GM19239 (cell line): ENCODE measurements at places on chromosomes 16 and 17.
A peak's percentile ranks its signal among the peaks of the same experiment; 100 is the strongest.

DNA sequence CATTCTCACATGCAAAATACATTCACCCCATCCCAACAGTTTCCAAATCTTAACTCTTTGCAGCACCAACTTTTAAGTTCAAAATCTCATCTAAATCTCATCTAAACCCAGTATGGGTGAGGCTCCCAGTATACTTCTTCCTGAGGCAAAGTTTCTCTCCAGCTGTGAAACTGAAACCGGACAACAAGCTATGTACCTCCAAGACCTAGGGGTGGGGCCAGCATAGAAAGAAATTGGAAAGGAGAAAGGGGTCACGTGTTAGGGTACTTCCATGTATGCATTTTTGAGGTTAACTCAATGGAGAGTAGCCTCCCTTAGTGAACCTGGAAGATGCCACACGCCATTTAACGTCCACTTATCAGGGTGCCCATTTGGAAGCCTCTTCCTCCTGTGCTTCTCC lies 23.9 kb upstream of the LRRC75A start:
- DNase-seq: no peak

DNA sequence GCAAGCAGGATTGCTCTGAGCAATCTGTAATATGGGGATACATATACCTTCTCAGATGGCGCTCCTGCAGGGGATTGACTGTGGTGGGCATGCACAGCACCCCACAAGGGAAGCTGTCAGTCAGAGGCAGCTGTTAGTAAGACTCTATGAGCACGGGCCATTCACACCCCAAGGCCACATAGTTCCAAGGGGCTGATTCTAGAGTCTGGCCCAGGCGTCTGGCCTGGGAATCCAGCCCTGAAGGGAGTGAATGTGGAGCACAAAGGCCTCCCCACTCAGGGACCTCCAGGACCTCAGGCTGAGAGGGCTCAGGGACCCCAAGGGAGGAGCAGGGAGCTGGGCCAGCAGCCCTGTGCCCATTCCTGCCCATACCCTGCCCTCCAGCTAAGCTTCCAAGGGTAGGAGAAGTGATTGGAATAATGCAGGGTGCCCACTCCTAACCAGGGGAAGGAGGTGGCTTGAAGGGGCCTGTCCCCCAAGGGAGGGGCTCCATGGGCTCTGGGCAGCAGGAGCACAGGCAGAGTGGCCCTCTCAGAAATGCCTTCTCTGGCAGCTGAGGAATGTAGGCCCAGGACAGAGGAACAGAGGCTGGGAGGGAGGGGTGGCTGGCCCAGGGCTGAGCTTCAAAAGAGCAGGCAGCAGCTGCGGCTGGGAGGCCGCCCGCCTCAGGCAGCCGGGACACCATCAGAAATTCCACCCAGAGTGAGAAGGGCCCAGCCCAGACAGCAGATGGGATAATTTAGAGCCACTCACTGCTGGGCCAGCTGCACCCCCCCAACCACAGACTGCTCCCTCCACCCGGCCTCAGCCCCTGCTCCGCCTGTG lies 48.9 kb upstream of the MRPS23 start:
- no peak for DNase-seq

DNA sequence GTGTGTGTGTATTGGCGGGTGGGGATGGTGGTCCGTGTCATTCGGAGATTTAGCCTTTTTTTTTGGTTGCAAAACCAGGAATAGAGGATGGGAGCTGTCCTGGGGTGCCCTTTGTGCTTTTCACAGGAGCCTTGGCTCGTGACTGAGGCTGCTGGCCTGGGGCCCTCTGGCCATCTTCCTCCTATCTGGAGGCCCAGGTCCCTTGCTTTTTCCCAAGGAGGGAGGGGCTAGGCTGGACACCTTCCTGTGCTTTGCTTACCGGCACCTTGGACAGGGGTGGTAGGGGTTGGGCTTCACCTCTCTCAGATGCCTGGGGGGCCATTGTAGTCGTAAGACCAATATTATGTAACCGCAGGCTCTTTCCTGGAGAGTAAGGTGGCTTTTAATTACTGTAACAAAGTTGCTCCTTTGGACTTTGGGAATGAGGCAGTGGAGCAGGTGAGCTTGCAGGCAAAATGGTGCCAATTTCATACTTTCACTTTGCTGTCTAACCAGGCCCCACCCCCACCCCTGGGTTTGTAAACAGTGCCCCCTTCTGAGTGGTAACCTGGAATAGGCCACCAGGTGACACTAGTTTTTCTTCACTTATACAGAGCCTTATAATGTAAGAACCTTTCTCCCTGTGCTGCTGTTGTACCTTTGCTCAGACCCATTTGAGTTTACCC lies 1.2 kb downstream of the DYNLL2 start:
- peak; percentile 63 for DNase-seq

GRCh38 chr17:41111151-41111885 lies 6.1 kb downstream of the KRTAP4-9 start:
- DNase-seq: no peak

DNA sequence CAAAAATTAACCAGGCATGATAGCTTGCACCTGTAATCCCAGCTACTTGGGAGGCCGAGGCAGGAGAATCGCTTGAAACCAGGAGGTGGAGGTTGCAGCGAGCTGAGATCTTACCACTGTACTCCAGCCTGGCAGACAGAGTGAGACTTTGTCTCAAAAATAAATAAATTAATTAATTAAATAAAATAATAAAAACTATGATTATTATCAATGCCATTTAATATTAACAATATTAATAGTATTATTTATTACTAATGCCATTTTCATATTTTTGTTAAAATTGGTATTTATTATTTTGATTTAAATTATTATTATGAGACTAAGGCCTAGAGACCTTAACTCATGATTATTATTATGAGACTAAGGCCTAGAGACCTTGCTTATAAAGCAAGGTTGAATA lies 121.2 kb downstream of the CDH11 start:
- no peak for DNase-seq

GRCh38 chr16:54568906-54569807 lies 282.6 kb upstream of the IRX3 start:
- DNase-seq: no peak

GRCh38 chr16:28495795-28496749 lies 1.6 kb downstream of the APOBR start:
- no peak for DNase-seq

DNA sequence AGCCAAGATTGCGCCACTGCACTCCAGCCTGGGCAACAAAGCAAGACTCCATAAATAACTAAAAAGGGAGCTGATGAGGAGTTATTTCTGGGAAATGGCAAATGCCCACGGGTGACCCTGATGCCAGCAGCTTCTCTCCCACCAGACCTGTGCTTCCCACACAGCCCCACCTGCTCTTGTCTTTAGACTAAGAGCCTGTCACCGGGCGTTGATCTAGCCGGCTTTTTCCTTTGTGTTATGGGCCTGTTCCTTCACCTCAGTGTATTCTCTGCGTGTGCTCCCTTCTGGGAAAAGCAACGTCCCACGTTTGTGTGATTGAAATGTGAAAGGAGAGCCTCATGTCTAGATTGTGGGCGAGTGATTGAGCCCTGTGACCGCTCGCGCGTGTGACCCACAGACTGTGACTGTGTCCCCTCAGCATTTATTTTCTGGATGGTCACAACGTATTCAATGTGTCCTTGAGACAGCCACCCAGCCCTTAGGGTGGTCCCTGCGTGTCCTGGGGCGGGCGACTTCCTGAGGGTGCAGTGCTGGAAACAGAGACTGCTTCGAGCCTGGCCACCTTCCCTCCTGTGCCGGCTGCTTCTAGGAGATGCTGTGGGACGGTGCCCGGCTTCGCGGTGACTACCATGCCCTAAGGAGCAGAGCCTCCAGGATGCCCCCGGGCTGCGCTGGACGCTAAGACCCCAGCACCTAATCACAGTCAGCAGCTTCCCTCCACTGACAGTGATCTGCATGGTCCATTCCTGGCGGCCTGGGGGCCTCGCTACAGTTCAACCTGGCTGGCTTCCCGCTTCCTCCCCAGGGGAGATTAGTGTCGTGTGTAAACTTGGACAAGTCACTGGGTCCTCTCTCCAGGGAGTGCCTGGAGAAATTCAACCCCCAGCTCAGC lies 7.8 kb upstream of the RNPS1 start:
- DNase-seq: no peak

DNA sequence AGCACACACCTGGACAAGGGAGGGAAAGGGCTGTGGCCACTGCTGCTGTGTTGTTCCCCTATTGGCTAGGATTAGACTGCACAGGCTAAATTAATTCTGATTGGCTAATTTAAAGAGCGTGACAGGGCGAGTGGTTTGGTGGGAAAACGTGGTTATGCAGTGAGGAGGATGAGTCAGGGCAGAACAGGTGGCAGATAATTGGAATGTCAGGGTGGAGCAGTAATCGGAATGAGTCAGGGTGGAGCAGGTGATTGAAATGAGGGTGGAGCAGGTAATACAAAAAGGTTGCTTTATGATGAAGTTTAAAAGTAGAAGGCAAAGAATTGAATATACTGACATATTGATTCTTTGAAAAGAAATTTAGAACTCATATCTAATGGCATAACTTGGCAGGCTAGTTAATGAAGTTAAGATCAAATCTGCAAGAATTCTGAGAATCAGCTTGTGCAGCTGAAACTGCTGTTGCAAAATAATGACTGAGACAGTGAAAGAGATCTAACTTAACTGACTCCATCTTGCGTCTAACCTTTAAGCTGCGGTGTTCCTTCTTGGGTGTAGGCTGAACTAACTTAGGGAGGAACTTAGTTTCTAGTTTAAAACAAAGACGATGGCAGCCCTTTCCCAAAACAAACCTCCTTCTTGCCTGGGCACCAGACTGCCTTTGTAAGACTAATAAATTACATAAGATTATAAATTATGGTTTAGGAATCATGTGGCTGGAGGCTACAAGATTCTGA lies 174.3 kb downstream of the UTP18 start:
- no peak for DNase-seq

DNA sequence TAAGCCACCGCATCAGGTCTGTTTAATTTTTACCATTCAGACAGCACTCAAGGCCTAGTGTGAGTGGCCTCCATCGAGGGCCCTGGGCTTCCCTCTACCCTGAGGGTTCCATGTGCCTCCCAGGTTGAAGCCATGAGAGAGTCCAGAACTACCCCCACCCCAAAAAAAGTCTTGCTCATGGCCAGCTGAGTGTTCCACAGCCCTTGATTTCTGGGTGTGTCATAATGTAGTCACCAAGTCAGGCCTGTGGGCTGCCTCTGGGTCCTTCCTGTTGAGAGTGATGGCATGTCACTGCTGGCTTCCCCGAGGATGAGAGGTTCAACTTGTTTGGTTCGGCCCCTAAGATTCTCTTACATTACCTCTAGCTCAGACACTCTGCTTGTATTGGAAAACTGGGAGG lies 100.6 kb downstream of the PITPNC1 start:
- no peak for DNase-seq

GRCh38 chr17:37693328-37693727 lies 50.1 kb upstream of the DDX52 start:
- no peak for DNase-seq

DNA sequence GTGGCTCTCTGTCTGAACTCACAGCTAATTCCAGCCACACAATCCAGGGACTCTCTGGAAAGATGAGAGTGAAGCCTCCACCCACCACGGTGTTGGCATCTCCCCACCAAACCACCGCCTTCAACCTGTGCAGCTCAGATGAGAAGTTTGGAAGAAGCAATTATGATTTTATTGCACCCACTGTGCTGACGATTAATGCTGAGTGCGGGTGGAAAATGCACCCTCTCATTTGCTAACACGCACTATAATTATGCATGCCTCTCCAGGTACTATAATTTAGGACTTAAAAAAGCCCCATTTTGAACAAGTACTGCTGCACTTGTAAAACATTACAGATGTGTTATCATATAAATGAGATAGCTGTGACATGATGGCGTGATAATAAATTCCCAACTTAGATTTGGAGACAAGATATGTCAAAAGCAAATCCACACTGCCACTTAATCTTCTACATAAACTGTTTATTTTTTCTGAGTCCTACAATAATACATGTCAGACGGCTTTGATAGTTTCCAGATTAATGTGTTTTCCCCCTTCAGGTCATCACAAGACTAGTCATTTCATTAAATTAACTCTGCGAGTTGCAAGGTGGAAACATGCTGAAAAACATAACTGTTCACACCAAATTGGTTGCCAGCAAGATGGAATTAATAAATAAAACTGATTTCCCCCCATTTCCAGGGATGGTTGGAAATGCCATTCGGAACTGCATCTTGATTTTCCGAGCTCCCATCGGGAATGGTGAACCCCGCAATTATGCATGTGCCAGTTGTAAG lies 466.5 kb upstream of the MAF start:
- DNase-seq: no peak

GRCh38 chr17:4953451-4953961 lies 2.6 kb downstream of the ENO3 start:
- DNase-seq: no peak

DNA sequence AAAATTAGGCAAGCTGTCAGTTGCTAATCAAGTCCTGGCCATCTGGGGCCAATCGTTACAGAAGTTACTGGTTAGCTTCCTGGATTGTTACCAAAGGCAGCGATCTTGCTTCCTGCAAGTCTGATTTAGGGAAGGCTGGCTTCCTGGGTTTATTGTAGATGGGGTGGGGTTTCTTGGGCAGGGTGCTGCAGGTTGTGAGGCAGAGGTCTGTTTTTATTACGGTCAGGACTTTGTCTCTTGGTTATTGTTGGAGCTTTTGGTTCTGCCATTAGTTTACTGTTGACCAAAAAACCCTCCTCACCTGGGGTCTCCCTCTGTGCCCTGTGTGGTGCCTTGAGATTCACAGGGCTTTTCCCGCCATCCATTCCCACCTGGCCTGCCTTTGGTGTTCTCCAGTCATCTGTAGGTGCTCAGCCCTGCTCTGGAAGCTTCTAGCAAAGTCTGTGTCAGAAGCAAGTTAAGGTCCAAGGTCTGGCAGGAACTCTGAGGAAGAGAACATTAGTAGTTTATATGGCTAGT lies 36.9 kb downstream of the SLC47A1 start:
- DNase-seq: no peak

- DNase-seq: no peak
Observed at GRCh38 chr17:53912117-53912516, 89.4 kb downstream of the KIF2B start.

DNA sequence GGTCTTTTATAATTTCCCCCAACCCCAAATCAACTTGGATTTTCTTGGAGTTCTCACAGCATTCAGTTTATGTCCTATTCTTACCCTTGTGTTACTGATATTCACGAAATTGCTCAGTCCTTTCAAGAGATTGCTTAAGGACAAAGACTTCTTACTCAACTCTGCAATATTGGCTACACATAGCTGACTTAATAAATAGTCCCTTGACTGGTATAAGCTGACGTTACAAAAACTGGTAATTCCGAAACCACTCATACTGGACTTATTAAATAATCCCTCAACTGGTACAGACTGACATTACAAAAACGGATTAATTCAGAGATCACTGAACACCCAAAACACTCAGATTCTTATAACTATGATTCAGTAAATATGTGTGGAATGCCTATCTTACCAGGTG lies 860 bp downstream of the TIGD7 start:
- no peak for DNase-seq

- DNase-seq: peak; percentile 65
Observed at GRCh38 chr17:3911271-3912053, 4.8 kb downstream of the P2RX1 start.

GRCh38 chr17:81036197-81036941 lies 1.4 kb downstream of the BAIAP2 start:
- no peak for DNase-seq

- DNase-seq: no peak
Observed at GRCh38 chr17:15955793-15956541, 11.0 kb downstream of the ADORA2B start.

GRCh38 chr16:24978370-24978914 lies 36.7 kb downstream of the ARHGAP17 start:
- no peak for DNase-seq

GRCh38 chr17:69286257-69286656 lies 40.7 kb downstream of the ABCA5 start:
- DNase-seq: no peak

GRCh38 chr16:8959921-8960787 lies 3.6 kb downstream of the USP7 start:
- peak; percentile 38 for DNase-seq

GRCh38 chr17:49362723-49363117 lies 670 bp upstream of the ZNF652 start:
- DNase-seq: no peak
